GM13977 (cell line): ENCODE measurements at places on chromosomes 5 and 9.

GRCh38 chr9:120768247-120768646 is 25.0 kb downstream of the FBXW2 start:
- no peak for DNase-seq

GRCh38 chr9:5025416-5025815 is 40.3 kb downstream of the JAK2 start:
- DNase-seq: no peak

DNA sequence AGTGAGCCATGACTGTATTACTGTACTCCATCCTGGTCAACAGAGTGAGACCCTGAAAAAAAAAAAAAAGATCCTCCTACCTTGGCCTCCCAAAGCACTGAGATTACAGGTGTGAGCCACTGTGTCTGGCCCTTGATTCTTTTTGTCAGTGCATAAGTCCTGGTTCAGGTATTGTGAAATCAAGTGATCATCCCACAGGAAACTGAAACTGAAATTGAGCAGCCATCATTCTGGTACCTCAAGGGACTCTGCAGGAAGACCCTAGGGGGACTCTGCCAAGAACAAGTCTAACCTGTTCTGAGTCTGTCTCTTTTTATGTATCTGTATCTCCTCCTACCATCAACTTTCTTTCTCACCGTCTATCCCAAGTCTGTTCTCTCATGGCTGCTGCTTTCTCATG is 1.9 kb upstream of the DCAF10 start:
- DNase-seq: no peak

GRCh38 chr5:151051931-151052608 is 28.8 kb downstream of the TNIP1 start:
- DNase-seq: no peak

DNA sequence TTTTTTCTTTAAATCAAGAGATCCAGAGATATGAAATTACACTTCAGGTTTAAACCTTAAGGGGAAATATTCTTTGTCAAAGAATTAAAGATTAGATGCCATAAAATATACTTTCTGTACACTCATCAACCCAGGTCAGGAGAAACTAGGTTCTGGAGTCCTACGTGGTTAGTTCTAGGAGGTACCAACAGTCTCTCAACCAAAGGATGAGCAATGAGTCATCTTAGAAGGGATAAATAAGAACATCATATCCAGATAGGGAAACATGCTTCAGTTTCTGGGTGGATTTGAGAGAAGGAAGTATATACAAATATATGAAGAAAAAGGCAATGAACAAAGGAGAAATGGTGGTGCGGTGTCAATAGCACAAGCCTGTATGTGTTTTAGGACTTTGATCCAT is 98.2 kb downstream of the CSNK1G3 start:
- no peak for DNase-seq

DNA sequence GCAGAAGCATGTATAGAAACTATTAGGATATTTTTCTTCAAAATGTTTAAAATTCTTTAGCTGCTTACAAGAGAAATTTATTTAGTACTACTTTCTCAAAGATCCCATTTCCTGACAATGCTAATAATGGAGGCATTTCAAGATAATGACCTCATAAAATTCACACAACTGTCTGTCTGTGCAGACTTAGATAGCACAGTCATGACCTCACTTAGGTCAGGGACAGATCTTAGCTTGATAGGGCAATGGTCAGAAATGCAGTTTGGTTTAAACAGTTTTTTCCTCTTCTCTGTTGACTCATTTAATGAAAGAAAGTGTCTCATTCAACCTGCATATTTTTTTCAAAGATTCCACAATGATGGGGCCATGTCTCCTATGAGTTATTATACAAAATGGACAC is 128.4 kb downstream of the GRIA1 start:
- DNase-seq: no peak

DNA sequence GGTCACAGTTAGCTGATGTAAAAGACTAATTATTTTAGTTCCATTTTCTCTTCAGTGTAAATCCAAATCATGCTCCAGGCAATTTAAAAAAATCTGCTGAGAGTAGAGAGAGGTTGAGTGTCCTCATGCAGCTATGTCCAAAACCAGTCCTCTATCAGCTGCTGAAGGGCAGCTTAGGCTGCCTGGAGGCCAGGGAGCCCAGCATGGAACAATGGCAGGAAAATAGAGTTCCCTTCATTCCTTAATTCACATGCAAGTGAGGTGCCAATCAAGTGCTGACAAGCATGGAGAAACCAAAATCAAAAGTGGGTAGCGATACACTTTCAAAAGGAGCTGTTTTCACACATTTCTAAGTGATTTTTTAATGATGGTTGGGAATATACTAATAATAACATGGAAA is 78.3 kb upstream of the POU5F2 start:
- no peak for DNase-seq

DNA sequence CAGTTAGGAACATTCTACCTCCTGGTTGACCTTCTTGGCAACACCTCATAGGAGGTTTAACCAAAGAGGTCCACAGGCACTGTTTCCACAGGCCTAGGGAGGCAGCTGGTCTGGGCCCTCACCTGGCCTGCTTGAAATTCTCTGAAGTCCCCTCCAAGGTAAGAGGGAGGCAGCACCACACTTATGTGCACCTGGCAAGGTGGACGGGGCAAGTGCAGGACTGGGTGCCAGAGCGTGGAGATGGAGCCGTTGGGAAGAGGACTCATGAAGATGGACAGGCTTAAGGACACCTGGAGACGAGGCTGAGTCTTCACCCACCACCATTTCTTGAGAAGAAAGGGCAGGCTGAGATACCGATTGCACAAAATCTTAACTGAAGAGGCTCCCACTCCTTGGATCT is 6.6 kb upstream of the BARHL1 start:
- no peak for DNase-seq
